GM19239 (cell line): ENCODE measurements at places on chromosomes 4 and X.

GRCh38 chrX:23786268-23786815 is 3.4 kb downstream of the SAT1 start:
- DNase-seq: no peak

GRCh38 chrX:130623518-130623917 is 221.7 kb downstream of the RBMX2 start:
- DNase-seq: no peak

DNA sequence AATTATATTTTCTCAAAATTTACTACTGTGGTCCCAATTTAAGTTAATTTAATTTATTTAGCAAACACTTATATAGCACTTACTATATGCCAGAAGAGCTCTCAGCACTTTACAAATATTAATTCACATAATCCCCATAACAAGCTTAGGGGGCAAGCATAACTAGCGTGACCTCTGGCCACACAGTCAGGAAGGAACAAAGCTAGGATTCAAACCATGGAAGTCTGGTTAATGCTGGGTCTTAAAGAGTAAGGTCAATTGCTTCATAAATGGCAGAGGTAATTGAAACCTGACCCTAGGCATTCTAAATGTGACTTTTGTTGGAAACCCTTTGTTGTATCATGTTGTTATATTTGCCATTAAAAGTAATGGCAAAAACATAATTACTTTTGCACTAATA is 279.5 kb upstream of the EMCN start:
- no peak for DNase-seq

GRCh38 chrX:130039847-130040246 is 57.4 kb downstream of the BCORL1 start:
- no peak for DNase-seq

DNA sequence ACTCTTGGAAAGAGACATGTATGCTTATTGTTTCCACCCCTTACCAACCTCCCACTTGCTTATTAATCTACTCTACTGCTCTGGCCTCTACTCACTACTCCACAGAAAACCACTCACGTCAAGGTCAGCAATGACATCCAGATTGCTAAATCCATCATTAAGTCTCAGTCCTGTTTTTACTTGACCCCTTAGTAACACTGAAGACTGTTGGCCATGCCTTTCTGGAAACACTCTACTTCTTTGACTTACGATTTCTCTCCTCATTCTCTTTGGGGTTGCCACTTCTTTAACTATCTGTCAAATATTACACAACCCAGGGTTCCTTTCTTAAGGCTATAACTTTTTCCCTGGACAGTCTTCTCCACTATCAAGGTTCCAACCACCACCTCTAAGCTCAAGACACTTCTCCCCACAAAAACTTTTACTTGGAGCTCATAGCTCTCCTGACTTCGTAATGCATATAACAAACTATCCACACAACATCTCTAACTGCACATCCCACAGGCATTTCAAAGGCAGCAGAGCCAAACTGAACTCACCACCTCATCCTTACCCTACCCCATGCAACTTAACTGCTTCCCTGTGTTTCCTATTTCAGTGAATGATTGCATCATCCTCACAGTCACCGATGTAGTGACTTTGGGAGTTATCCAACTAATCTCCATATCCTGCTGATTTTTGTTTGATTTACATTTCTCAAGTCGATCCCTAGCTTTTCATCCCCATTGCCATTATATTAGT is 15.8 kb upstream of the MAGEA4 start:
- no peak for DNase-seq

DNA sequence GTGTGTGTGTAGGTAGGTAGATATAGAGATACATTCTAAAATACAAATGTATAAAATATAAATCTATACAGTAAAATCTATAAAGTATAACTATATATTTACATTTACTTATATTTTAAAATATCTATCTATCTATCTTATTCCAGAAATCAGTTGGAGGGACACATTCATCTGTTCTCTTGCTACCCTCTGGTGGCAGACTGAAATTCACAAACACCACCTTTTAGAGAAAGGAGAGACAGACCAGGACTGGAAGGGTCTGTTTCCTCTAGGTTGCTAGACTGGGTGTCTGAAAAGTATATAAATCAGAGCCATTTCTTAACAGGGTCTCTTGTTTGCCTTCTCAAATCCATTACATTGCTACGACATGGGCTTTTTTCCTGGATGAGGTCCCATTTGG is 343.0 kb downstream of the OPHN1 start:
- no peak for DNase-seq
